ENCODE measurements at places on chromosomes 2 and 18. TPM values are rescaled to one million over a fixed set of nuclear protein-coding genes. Genes with fewer than 3 reads are reported as not detected.

The M1AP gene
- total RNA-seq: not detected

The SERPINB11 gene
- not detected for total RNA-seq

The MYO7B gene
- total RNA-seq: 0.47 TPM

The SETBP1 gene
- 0.38 TPM for total RNA-seq

The DPP10 gene
- total RNA-seq: not detected

The LIMS3 gene
- total RNA-seq: 28.2 TPM

The CNGA3 gene
- not detected for total RNA-seq

The SPATA3 gene
- not detected for total RNA-seq

The ST6GAL2 gene
- total RNA-seq: 0.09 TPM

The CPO gene
- total RNA-seq: not detected

The LAMA3 gene
- 3.1 TPM for total RNA-seq

The RAB17 gene
- total RNA-seq: 1.6 TPM

The METAP1D gene
- 3.7 TPM for total RNA-seq

The UGT1A1 gene
- total RNA-seq: not detected

The UGT1A8 gene
- total RNA-seq: not detected

All from endothelial cell of coronary artery (primary cell).